Activated CD8-positive, alpha-beta memory T cell treated with anti-CD3 and anti-CD28 coated beads, Interleukin-2, amount 10 ng/mL, durations not matched to agents 7 days and 5 days (primary cell): ENCODE measurements at places on chromosomes 5 and 9.

- DNase-seq: no peak
Measured at GRCh38 chr9:136149337-136149736, 30.7 kb upstream of the TMEM250 start.

DNA sequence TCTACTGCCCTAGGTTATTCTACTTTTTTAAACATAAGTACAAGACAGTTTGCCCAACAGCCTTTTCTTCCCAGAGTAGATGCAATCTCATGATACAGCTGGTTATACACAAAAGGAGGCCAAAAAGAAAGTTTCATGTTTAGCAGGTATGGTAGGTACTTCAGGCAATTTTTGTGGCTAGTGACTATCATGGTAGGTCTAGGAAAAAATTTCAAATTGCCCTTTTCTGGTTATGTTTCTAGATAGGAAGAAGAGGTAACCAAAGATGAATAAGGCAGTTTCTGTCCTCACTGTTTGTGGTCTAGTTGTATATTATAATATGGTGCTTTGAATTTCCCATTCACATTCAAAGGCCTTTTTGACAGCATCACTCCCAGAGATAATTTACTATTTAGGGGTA is 19.7 kb downstream of the MEGF9 start:
- no peak for DNase-seq

- no peak for DNase-seq
Measured at GRCh38 chr9:4164356-4164755, 135.5 kb downstream of the GLIS3 start.

DNA sequence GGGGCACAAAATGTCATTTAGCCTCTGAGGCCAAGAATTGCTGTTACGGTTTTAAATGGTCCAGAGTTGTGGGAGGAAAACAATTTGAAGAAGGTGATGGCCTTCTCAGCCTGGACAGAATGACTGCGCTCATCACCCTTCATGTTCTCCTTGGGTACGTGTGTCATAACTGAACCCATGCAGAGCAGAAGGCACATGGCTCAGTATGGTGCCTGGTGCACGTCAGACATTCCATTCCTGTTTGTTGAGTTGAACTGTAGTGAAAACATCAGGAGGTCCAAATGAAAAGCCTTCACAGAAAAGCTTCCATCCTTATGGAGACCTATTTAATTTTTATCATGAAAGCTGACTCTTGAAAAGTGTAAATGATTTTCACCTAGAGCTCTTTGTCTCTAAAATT is 133.2 kb downstream of the CFAP90 start:
- no peak for DNase-seq

DNA sequence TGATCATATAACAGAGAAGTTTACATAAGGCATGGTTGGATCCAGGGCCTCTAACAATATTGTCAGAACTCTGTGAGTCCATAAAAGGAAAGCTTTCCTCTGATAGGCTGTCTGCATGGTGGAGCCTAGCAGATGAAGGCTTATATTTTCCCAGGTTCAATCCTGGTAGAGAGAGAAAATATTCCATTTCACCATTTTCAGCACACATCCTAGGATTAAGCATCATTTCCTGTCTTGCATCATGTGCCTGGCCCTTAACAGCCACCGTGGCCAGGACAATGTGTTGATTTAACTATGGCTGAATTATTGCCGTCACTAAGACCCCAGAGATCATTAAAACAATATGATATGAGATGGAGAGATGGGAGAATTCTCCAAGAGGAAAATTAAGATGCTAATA is 90.9 kb upstream of the GRIA1 start:
- DNase-seq: no peak

- DNase-seq: peak; percentile 33
Measured at GRCh38 chr9:114051706-114052105, 26.4 kb downstream of the AMBP start.

DNA sequence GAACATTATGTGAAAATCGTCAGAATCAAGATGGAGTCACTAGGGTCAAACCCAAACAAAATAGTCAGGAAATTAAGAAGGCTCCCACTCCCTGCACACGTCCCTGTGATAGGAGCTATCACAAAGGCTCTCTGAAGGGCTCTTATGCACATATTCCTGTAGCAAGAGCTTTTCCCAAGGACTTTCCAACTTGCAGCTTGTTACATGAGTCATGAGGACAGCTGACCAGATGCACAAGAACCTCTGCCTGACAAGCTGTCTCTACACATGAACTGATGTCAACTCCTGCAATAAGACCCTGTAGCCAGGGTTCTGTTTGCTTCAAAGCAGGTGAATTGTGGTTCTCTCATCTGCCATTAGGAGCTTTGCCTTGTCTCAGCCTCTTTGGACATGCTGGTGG is 122.4 kb downstream of the OLFM1 start:
- DNase-seq: no peak

- no peak for DNase-seq
Measured at GRCh38 chr5:63563008-63563917, 399.0 kb downstream of the HTR1A start.

DNA sequence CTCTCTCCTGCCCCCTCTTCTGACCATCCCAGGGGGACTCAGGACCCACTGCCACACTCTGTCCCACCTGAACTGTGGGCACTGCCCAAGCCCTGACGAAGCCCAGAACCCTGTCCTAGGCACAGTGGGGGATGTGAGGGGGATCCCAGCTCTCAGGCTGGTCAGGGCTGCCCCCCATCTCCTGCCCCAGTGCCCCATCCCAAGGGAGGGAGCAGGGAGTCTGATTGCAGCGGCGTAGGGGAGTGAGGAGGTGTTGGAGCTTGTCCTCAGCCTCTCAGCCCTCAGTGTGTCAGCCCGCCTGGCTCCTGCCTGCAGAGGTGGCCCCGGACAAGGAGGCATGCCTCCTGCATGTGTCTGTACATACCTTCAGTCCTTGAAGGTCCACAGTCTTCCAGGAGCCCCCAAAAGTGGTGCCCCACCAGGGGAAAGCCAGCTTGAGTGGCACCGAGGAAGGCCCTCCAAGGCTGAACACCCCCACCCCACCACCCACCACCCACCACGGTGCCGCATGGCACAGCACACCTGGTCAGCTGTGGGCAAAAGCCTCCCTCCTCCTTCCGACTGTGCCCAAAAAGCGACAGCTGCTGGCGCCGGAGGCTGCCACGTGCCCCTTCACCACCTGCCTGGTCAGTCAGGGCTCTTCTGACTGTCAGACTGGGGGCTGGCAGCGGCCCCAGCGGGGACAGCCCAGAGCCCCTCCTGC is 930 bp downstream of the SARDH start:
- no peak for DNase-seq

DNA sequence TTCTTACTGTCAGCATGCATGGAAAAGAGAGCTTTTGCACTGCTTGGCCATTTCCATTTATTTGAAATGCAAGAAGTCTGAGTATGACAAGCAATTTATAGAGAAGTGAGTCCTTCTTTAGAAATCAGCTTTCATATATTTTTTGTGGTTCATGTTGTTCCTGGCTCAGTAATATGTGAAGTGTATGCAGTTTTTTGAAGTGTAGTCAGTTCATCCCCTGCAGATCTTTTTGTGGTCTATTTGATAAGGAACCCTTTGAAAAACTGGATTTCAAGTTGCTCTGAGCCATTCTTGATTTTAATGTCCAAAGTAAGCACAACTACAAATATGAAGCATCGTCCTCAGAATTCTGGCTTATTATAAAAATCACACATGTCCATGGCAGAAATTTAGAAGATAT is 294.1 kb upstream of the SMC2 start:
- no peak for DNase-seq

DNA sequence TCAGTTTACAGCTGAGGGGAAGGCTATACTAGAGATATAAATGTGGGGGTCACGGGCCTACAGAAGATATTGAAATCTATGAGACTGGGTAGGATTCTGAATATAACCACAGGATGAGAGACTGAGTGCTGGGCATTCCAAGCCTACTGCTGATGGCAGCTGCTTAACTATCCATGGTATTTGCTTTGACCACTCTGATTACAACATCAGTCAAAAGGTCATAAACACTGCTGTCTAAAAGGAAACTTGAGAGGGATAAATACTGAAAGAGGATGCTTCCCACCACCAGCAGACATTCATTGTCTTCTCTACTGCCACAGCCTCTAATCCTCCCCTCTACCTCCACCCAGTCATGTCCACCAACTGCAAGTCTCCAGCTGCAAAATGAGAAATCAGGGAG is 3.8 kb downstream of the ZNF622 start:
- no peak for DNase-seq

DNA sequence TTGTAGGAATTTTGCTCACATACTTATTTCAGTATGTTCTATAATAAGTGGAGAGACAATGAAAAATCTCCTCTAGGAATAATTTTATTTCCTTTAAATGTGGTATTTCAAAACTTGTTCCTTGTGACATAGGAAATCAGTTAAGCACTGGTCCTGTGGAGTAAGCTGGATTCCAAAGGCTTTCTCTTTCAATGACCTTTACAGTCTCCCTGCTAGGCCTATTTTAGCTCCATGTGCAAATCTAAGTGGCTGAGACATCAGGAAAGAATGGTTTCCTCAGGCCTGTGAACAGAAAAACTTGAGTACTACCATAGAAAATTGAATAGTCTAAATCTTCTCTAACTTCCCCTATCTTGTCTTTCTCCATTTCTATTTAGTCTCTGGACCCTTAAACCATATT is 514.2 kb upstream of the TLE4 start:
- DNase-seq: no peak

GRCh38 chr9:113223963-113224362 is 2.6 kb downstream of the SLC31A1 start:
- no peak for DNase-seq

DNA sequence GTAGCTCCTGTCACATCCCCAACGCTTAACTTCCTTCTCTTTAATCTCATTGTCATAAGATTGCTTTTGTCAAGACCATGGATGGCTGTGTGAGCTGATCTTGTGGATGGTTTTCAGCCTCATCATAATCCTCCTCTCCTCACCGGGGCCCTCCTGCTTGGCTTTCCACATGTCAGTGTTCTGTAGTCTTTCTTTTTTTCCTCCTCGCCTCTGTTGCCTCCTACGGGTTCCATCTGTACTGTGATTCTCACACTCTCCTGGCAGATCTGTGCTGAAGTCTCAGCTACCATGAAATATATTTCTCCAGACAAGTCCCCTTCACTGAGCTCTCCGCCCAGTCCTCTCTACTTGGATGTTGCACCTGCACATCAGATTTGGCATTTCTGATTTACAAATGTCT is 34.9 kb upstream of the FAM120AOS start:
- no peak for DNase-seq

- no peak for DNase-seq
Measured at GRCh38 chr9:4550777-4551484, 60.7 kb downstream of the SLC1A1 start.

DNA sequence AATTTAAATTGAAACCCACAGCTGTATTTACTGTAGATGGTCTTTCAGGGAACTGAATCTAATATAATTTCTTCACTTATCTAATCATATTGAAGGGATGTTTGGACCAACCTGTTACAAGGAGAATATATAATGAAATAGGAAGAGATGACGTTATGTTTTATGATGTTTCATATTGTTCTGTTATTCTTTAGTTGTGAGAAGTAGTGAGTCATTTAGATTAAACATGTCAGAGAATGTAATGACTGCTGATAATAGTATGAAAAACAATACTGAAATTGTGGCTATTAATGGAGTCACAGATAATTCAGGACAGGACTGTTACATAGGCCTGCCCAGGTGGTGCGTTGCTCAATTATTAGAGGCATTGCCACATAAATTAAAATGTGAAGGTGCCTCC is 1993.4 kb downstream of the EFNA5 start:
- no peak for DNase-seq

DNA sequence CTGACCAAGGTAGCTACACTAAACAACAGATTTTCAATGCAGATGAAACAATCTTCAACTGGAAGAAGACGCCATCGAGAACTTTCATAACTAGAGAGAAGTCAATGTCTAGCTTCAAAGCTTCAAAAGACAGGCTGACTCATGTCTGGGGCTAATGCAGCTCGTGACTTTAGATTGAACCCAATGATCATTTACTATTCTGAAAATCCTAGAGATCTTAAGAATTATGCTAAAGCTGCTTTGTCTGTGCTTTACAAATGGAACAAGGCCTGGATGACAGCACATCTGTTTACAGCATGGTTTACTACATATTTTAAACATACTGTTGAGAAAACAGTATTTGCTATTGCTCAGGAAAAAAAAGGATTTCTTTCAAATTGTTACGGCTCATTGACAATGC is 54.9 kb downstream of the RICTOR start:
- DNase-seq: no peak

- DNase-seq: no peak
Measured at GRCh38 chr9:18346745-18347144, 127.2 kb upstream of the ADAMTSL1 start.

DNA sequence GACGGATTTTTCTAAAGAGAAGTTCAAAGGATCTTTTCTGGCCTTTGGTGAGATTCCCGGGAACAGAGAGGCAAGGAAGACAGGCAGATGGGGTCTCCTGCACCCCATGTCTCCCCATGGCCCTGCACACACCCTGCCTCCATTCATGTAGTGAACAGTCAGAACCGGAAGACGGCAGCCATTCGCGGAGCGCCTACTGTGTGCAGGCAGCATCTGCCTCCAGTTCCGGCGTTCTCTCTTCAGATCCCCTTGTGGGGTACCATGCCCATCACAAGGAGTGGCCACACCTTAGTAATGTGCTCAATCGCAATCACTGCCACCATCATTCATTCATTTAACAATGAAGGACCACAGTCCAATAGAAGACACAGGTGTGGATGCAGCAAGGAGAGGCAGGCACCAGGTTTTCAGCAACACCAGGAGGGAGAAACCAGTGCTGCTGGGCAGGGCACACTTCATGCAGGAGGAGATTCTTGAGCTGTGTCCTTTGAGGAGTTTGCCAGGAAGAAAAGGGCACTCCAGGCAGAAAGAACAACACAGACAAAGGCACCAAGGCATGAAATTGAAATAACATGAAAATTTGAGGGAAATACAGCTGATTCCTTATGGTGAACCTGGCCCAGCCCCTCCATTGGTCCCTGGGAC is 171.5 kb upstream of the PHYKPL start:
- no peak for DNase-seq

DNA sequence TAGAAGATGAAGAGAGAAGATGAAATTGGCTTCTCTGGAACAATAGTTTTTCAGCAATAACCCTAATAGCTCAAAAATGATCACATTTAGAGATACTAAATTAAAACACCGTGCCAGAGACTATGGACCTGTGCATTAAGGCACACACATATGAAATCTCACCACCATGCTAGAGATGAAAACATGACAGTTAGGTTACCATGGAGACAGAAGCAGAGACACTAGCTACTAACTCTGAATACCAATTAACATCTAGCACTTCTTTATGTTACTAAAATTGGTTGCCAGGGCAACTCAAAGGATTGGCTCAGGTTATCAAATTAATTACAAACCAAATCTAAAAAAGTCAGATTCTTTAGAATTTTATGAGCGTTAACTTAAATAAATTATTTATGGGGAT is 337.7 kb downstream of the PLK2 start:
- no peak for DNase-seq

DNA sequence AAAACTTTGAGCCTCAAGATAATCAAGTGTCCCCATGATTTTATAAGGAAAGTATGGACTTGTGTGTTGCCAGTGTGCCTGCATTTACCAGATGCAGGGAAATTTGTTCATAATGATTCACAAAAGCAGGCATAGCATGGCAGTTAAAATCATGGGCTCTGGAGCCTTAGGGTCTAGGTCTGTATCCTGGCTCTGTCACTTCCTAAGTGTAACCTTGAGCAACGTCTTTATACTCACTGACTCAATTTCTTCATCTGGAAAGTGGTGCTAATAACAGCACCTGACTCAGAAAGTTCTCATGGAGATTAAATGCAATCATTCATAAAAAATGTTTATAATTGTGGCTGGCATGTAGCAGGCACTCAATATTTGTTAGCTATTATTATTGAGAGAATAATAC is 234.9 kb downstream of the SAXO1 start:
- no peak for DNase-seq
